ENCODE measurements at places on chromosomes 2 and 18.

GRCh38 chr2:209411718-209412117 lies 12.1 kb upstream of the MAP2 start:
- DNase-seq: no peak

GRCh38 chr2:183967756-183968155 lies 630.6 kb upstream of the ZNF804A start:
- no peak for DNase-seq

GRCh38 chr18:46461993-46462392 lies 195.0 kb downstream of the LOXHD1 start:
- DNase-seq: no peak

- DNase-seq: peak; percentile 3
Observed at GRCh38 chr18:48193521-48194492, 215.4 kb downstream of the ZBTB7C start.

DNA sequence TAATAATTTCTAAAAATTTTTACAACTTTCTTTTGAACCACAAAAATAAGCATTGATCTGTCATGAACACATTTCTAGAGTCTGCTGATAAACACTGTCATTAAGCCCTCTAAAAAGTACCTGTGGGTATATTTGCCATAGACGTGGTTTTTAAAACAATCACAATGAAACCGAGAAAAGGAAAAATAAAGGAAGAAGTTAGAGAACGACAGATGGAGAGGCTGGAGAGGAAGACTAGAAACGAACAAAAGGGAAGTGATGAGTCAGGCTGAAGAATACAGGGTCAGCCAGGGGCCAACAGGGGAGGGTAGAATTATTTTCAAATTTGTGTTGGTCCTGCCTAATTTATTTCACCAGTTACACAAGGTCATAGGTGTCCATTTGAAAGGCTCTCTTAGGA lies 62.0 kb downstream of the MYL12B start:
- no peak for DNase-seq

GRCh38 chr18:8744656-8745055 lies 39.3 kb downstream of the MTCL1 start:
- DNase-seq: no peak

GRCh38 chr2:172373076-172373475 lies 54.3 kb upstream of the ITGA6 start:
- DNase-seq: no peak

DNA sequence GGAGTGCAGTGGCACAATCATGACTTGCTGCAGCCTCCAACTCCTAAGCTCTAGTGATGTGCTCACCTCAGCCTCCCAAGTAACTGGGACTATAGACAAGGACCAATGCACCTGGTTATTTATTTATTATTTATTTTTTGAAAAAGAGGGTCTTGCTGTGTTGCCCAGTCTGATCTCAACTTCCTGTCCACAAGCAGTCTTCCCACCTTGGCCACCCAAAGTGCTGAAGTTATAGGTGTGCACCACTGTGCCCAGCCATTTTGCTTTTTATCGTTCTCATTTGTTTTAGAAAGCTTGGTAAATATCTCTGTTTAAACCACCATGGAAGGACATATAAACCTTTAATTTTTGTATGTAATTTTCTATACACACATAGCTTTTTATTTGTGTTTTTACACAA lies 74.2 kb downstream of the SMCHD1 start:
- no peak for DNase-seq

GRCh38 chr18:44945888-44946401 lies 265.3 kb downstream of the SETBP1 start:
- DNase-seq: no peak

DNA sequence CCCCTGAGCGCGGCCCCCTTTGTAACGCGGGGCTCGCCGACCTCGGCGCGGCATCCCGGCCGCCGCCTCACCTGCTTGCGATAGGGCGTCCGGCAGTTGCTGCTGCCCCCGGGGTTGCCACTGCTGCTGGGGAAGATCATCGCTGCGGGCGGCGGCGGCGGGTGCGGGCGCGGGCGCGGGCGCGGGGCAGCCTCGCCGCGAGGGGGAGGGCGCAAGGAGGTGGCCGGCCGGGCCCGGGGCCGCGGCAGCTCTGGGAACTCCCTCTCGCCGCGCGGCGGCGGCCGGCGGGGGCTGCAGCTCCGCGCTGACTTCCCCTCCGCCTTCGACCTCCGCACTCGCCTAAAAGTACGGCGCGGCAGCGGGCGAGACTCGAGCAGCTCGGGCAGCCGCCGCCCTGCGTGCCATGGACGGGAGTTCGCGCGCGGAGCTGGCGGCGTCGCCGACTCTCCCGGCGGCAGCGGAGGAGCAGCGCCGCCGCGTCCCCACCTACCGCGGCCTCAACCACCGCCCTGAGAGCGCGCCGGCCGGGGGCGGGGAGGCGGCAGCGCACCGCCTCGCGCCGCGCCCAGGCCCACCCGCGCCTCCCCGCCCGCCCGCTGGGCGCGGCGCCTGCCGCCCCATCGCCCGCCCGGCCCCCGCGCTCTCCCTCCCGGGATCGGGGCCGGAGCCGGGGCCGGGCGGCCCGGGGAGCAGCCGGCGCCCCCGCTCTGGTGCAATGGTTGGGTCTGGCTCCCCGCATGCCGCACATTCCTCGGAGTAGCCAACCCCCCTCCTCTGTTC lies 86.0 kb downstream of the RBMS1 start:
- DNase-seq: no peak

DNA sequence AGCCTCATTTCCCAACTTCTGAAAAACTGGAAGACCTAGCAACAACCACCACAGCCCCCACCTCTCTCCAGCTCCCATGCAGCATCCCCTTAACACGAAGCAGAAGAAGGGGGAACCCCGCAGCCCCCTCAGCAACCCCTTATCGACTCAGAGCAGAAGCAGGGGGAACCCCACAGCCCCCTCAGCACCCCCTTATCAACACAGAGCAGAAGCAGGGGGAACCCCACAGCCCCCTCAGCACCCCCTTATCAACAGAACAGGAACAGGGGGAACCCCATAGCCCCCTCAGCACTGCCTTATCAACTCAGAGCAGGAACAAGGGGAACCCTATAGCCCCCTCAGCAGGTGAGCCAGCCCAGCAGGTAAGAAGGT lies 6.7 kb downstream of the SLC66A2 start:
- no peak for DNase-seq

DNA sequence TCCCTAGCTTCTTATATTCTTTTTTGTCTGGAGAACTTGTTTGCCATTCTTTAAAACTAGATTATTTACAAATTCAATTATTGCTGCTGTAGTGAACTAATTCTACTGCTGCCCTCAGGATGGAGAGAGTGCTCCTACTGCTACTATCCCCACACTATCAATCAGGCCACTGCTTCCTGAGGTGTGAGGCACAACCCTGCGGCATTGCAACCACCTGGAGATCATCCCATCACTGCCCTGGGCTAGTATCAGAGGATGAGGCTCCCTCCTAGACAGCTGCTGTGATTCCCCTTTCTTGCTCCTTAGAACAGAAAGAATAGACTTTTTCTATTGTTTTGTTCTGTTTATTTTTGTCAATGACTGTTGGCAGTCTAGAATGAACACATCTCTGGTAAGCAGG lies 146.6 kb downstream of the CDH19 start:
- DNase-seq: no peak

GRCh38 chr2:24766609-24767008 lies 26.6 kb downstream of the PTRHD1 start:
- no peak for DNase-seq

- DNase-seq: no peak
Observed at GRCh38 chr2:208099682-208100470, 24.4 kb downstream of the CRYGD start.

DNA sequence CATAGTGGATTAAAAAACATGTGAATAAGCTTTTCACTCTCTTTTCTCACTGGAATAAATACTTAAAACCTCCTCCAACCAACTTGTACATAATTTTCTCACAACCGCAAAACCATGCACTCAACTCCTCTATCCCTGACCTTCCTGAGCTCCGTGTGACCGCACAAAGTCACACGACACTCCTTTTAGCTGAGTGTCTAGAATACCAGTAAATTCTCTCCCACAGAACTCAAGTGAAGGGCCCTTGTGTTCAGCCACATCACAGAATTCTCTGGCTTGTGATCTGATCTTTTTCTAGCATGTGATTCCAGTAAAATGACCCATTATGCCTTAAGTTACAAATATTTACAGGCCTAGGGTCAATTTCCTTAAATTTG lies 91.2 kb upstream of the ARL4C start:
- no peak for DNase-seq

GRCh38 chr2:241325257-241325656 lies 9.5 kb downstream of the SEPTIN2 start:
- no peak for DNase-seq

DNA sequence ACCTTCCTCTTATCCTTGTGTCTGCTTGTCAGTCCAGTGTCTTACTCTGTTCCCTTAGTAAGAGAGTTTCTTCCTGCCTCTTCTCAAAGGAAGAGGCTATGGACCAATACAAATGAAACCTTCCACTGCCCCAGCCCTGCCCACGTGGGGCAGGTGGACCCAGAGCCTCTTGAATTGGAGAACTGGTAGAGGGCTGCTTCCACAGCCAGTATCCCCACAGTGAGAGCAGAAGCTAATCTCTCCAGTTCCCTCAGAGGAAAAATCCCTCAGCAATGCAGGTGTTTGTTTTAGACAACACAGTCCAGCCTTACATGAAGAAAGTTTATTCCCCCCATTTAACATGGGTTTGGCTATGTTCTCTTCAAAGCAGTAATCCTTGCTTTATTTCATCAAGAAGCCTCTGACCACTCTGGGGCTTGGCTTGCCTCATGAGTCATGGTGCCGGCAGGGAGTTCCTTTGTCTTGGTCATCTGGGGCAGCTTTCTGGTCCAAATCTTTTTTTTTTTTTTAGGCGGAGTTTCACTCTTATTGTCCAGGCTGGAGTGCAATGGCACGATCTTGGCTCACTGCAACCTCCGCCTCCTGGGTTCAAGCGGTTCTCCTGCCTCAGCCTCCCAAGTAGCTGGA lies 6.5 kb upstream of the CYBRD1 start:
- no peak for DNase-seq
